ENCODE measurements at places on chromosomes 12 and 14. TPM values are rescaled to one million over a fixed set of nuclear protein-coding genes. Genes with fewer than 3 reads are reported as not detected.

- DNase-seq: no peak
Measured at GRCh38 chr14:75437201-75438143, 9.7 kb downstream of the JDP2 start.

Gene KRT79
- not detected for total RNA-seq

- DNase-seq: peak; percentile 6
Measured at GRCh38 chr14:37864861-37865718, 269.7 kb downstream of the TTC6 start.

DNA sequence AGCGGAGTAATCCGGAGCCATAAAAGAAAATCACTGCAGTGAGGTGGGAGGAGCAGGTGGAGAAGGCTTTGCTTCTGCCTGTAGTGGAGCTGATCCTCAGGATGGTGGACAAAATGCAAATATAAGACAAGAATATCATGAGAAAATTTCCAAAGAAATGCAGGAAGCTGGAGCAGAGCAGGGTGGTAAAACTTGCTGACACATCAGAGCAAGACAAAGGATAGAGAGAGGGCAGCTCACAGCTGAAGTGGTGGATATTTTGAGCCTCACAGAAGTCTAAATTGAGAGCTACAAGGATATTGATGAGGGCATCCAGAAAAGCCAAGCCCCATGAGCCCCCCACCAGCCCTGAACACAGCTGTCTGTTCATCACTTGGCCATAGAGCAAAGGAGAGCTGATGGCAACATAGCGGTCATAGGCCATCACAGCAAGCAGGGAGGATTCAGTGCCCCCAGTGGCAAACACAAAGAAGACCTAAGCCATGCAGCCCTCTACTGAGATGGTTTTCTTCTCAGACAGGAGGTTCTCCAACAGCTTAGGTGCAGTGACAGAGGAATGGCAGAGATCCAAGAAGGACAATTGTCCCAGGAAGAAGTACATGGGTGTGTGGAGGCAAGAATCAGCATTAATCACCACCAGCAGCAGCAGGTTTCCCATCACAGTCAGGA lies 30.0 kb upstream of the ANP32D start:
- no peak for DNase-seq

Gene DLK1
- total RNA-seq: 1.2 TPM

GRCh38 chr14:52551205-52551604 lies 1.1 kb downstream of the TXNDC16 start:
- no peak for DNase-seq

- DNase-seq: no peak
Measured at GRCh38 chr14:55938249-55938791, 179.9 kb upstream of the PELI2 start.

Gene FOXA1
- 31.7 TPM for total RNA-seq

DNA sequence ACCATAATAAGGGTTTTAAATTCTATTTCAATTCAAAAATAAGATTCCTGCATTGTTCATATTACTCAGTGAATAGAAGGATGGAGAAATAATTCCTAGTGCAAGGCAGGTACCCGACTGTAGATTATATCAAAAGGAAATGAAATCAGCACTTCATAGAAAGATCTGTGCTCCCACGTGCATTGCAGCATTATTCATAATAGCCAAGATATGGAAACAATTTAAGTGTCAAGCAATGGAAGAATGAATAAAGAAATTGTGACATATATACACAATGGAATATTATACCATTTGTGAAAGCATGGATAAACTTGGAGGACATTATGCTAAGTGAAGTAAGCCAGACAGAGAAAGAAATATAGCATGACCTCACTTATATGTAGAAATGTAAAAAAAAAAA lies 53.8 kb downstream of the SLC6A15 start:
- DNase-seq: no peak

Gene OR2AP1
- not detected for total RNA-seq

DNA sequence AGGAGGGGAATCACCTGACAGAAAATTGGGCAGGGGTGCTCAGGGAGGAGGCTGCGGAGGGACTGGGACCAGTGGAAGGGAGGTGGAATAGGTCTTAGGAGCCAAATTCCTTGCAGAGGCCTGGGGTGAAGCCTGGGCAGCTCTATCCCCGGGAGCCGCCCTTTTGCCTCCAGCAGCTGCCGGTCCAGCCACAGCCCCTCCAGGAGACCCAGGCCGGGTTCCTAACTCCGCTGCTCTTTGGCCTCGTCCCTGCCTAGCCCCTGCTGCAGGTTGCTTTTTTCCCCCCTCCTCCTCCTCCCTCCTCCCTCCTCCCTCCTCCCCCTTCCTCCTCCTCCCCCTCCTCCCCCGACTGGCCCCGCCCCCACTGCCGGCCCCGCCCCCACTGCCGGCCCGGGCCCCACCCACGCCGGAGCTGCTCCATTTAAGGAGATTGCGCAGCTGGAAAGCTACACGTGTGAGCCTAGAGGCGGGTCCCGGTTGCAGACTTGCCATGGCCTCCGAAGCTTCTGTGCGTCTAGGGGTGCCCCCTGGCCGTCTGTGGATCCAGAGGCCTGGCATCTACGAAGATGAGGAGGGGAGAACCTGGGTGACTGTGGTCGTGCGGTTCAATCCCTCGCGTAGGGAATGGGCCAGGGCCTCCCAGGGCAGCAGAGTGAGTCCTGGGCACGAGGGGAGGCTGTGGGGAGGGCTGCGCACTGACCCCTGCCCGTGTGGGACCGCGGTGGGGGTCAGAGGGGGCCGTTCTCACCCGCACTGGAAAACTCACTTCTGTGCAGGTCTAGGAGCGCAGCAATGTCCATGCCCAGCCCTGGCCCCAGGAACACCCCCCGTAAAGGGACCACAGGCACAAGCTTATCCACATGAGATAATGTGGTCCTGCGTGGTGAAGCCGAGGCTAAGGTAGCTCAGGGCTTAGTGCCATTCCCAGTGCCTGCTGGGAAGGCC lies at the start of gene TCL1B:
Gene TCL1B, plus strand, starts transcription at position 449 of the 945 bp plus-strand sequence. Its CDS starts 42 bp downstream, at position 491.
- DNase-seq: no peak

DNA sequence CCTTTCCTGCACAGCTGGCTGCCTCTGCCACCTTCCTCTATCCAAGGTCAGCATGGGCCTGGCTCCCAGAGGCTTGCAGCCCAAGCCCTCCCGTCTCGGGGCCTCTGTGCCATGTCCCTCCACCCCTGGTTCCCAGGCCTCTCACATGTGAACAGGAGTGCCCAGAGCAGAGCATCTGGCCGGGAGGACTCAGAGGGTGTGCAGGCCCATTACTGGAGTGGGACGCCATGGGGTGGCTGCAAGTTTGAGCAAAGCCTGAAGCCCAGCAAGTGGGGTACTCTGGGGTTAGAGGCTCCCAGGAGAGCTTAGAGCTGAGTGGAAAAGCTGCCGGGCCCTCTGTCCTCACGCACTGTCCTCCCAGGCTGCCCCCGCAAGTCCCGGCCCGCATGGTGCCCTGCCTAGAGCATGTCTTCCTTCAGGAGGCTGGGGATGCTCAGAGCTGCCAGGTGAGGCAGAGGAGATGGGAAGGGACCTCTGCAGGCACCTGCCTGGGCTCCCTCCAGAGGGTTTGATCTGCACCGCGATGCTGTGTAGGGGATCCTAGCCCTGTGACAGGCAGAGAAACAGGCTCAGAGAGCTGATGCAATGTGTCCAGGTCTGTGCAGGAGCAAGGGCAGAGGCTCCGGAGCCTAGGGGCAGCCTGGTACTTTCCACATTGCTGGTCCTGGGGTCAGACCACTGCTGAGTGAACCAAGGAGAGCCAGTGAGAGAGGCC lies 39.8 kb downstream of the DIO3 start:
- DNase-seq: no peak

GRCh38 chr12:24153079-24153478 lies 203.6 kb upstream of the SOX5 start:
- no peak for DNase-seq

Gene GSC
- total RNA-seq: not detected

Gene RFX4
- total RNA-seq: not detected

- peak; percentile 87 for DNase-seq
Measured at GRCh38 chr12:122437656-122438121, 15.2 kb upstream of the CLIP1 start.

Gene KRT77
- total RNA-seq: not detected

- no peak for DNase-seq
Measured at GRCh38 chr14:47191700-47192099, 483.7 kb downstream of the MDGA2 start.

Gene AICDA
- total RNA-seq: 0.58 TPM

GRCh38 chr12:64729909-64730587 lies 29.2 kb downstream of the GNS start:
- no peak for DNase-seq

Gene STAC3
- total RNA-seq: 1.7 TPM

- no peak for DNase-seq
Measured at GRCh38 chr12:6391013-6391412, 7.1 kb downstream of the LTBR start.

DNA sequence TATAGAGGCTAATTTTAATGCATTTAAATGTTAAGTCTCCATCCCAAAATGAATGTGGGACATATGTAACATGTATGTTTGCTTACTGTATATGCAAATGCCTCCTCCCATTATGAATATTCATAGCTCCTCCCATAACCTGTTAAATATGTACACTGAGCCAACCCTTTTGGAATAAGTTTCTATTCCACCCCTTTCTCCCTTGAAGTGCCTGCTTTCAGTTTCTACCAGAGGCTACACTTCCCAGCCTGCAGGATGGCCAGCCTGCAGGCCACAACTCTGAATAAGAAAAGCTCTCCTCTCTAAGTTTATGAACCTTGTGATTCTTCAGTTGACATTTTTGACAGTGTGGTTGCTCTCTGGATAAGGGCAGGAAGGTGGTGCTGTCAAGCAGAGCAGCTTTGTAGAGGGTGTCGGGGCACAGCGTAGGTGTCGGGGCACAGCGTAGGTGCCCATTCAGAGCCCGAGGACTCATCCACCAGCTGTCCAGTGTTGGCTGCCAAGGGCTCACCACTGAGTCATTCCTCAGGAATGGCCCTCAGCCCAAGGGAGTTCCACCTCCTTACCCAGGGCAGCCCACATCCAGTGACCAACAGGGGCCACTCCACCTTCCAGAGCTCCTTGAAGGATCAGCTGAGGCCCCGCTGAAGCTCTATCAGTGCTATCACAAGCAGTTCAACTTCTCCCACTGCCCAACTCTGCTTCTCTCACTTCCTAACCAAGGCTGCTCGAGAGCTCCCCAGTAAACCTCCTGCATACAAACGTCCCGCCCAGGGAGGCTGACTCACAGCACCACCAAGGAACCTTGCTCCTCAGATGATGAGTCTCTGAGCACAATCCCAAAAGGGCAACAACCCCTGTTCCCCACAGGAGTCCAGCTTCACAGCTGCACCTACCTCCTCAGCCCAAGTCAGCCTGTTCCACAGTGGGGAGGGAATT lies 31.4 kb downstream of the VWF start:
- DNase-seq: no peak
